ENCODE measurements at places on chromosomes 13 and 19.
A peak's percentile ranks its signal among the peaks of the same experiment; 100 is the strongest.

- DNase-seq, result no peak
Measured at GRCh38 chr19:16339361-16339725, 14.7 kb downstream of the KLF2 start.

GRCh38 chr13:109595471-109595870 is 190.9 kb downstream of the IRS2 start:
- DNase-seq, result no peak

DNA sequence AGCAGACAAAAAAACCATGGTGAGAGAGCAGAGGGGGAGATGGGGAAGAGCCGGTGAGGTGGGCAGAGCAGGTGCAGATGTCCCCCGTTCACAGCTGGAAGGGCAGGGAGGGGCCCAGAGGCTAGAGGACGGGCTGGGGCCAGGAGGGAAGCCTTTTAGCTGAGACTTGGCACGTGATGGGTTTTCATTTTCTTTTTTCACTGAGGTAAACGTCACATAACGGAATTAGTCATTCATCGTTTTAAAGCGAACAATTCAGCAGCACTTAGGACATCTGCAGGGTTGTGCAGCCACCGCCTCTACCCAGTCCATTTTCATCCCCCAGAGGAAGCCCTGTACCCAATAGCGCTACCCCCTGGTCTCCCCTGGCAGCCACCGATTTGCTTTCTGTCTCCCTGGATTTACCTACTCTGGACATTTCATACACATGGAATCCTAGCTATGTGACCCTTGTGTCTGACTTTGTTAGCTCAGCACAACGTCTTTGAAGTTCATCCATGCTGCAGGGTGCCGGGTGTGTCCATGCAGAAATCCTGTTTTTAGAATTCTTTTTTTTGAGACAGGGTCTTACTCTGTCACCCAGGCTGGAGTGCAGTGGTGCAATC is 16.0 kb upstream of the EMC10 start:
- no peak for DNase-seq

- DNase-seq, result no peak
Measured at GRCh38 chr13:98675066-98675465, 77.4 kb downstream of the SLC15A1 start.

DNA sequence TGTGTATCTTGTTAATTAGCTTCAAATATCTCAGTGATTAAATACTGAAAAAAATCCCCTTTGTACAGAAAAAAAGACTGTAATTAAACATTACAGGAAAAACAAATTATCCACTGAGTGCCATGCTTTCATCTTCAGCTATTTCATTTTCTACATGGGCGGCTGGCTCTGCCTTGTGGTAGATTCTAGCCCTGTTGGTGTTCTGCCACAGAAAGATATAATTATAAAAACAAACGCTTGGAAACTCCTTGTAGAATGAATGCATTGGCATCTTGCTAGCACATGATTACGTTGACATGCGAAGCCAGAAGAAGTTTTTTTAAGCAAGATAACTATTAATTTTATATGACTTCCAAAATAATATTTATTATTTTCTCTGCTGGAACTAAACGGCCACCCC is 496.8 kb downstream of the MYO16 start:
- DNase-seq, result no peak

DNA sequence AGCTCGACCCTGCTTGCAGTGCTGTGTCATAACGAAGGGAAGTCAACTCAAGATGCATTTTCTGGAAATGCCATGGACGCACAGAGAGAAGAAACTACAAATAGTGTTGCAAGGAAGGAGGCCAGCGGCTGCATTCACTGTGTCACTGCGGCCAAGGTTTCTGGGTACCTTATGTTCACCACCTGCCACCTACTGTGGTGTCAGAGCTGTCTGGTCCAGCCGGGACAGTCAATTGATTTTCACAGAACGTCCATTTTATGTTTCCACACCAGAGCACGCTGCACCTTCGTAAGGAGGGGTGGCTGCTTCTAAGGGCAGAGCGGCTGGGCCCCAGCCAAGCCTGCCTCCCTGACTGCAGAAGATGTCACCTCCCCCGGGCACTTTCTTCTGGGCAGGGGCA is 17.7 kb downstream of the TSHZ3 start:
- peak; percentile 37 for DNase-seq

GRCh38 chr13:71368336-71368735 is 498.7 kb downstream of the DACH1 start:
- no peak for DNase-seq

DNA sequence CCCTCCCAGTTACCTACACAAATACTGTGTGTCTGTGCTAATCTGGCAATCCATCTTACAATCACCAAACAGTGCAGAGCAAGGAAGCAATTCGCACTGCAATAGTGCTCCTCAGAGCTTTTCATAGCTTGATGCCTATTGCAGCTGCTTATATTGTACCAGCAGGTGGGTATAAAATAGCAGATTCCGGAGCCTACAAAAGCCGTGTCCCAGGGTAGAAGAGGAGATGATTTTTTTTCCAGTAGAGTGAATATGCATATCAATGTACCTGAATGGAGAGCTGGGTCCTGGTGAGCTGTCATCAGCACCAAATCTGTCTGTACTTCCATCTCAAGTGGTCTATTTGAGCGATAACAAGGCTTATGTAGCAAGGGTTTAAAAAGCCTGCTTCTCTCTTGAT is 668.4 kb downstream of the DIAPH3 start:
- DNase-seq, result no peak

DNA sequence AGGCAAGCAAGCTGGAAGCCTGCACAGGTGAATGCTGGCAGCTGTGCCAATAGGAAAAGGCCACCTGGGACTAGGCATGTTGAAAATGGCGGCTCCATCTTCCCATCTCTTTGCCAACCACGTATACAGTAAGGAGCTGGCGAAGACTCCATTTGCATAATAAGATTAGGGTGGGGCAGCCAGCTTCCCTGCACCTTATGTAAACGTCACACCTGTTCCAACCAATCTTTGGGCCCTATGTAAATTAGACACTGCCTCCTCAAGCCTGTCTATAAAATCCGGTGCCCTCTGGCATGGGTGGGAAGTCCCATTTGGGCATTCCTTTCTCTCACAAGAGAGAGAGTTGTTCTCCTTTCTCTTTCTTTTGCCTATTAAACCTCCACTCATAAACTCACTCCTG is 16.8 kb downstream of the ADGRE2 start:
- DNase-seq, result no peak

GRCh38 chr19:1445185-1445931 is 4.6 kb upstream of the APC2 start:
- peak; percentile 90 for DNase-seq

GRCh38 chr19:10882108-10882457 is 10.7 kb downstream of the CARM1 start:
- DNase-seq, result no peak

DNA sequence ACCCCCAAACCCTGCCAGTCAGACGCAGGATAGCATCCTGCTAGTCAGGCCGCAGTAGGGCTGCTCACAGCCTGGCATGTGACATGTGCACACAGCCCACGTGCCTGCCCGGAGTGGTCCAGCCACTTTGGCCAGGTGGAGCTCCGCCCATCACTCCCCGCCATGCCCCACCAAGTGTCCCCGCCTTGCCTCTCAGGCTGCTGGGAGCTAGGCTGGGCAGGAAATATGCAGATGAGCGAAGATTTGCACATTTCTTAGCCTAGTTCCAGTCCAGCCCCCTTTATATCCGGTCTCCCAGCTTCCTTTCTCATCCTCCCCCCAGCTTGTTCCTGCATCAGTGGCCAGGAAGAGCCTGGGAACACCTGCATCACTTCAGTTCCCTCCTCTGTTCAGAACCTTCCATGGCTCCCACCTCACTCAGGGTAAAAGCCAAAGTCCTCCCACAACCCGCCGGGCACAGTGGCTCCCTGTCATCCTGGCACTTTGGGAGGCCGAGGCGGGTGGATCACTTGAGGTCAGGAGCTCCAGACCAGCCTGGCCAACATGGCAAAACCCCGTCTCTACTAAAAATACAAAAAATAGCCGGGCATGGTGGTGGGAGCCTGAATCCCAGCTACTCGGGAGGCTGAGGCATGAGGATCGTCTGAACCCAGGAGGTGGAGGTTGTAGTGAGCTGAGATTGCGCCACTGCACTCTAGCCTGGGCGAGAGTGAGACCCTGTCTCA is 2.3 kb upstream of the DOCK6 start:
- no peak for DNase-seq

DNA sequence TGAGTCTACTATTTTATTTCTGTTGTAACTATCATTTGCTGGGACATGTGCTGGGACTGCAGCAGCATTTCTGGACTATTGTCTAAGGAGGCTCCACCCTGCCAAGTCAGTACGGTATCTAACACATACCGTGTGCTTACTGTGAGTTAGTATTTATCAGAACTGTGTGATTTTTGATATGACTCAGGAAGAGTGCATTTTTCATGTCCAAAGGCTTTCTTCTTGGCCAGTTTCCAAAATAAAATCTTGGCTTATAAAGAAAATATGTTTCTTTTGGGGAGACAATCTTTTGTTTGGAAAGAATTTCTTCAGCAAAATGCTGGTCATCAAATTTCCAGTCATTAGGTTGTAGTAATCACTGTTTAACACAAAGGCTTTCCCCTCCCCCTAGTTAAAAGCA is 11.6 kb downstream of the PARP4 start:
- no peak for DNase-seq

- no peak for DNase-seq
Measured at GRCh38 chr13:65633806-65634205, 1596.3 kb downstream of the PCDH9 start.

GRCh38 chr13:111657013-111657412 is 336.6 kb downstream of the TEX29 start:
- DNase-seq, result no peak

DNA sequence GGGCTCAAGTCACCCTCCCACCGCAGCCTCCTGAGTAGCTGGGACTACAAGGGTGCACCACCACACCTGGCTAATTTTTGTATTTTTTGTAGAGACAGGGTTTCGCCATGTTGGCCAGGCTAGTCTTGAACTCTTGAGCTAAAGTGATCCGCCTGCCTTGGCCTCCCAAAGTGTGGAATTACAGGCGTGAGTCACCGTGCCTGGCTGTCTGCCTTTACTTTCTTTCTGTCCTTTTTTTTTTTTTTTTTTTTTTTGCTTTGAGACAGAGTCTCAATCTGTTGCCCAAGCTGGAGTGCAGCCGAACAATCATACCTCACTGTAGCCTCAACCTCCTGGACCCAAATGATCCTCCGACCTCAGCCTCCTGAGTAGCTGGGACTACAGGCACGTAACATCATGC is 25.0 kb upstream of the OR1M1 start:
- DNase-seq, result no peak

GRCh38 chr19:17687857-17688784 is at the start of gene UNC13A:
Gene UNC13A, minus strand, starts transcription at chr19:17688354. Its CDS starts 155 bp downstream, at chr19:17688199.
- peak; percentile 78 for DNase-seq

DNA sequence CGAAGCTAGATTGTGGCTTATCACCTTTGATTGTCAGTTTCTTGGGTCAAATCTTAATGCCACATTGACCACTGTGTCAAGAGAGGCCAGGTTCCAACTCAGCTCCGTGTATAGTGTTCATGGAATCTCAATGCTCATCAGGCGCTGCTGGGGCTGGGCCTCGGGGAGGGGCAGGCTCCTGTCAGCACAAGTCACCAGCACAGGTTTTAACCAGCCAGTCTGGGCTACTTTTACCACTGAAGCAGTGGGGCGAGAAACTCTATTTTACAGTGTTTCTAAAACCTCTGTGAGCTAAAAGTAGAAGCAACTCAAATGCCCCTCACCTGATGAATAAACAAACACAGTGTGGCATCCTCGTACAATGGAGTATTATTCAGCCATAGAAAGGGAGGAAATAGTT is 118.7 kb upstream of the GJB6 start:
- DNase-seq, result no peak

GRCh38 chr13:84445776-84446175 is 563.5 kb upstream of the SLITRK1 start:
- no peak for DNase-seq

DNA sequence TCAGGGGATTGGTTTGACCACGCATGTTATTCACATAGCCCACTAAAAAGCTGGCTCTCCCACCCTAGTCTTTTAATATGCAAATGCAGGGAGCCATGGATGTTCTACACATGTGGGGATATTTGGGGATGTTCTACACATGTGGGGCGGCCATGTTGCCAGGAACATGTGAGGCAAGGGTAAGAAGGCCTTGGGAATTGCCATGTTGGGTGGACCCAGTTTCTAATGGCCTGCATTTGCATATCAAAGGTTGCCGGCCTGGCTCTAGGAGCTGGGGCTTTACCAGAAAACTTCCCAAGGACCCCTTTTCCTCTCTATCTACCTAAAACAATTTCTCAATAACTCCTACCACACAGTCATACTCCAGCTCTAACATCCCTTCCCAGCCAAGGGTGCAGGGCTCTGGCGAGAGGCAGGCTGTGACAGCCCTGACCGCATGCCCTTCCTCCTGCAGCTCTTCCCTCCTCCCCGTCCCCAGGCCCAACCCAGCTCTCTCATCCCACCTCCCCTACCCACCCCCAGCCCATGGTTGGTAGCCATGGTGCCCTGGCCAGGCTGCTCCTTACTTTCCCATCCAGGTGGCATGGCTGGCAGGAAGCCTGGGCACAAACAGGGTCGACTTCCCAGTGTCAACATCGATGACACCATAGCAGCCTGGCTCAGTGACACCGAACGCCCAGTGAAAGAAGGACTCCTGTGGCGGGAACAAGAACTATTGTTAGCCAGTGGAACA is 11.0 kb downstream of the PEPD start:
- no peak for DNase-seq

- no peak for DNase-seq
Measured at GRCh38 chr19:7795555-7796161, 32.6 kb downstream of the CLEC4M start.

GRCh38 chr19:31214997-31215396 is 134.2 kb downstream of the TSHZ3 start:
- no peak for DNase-seq

DNA sequence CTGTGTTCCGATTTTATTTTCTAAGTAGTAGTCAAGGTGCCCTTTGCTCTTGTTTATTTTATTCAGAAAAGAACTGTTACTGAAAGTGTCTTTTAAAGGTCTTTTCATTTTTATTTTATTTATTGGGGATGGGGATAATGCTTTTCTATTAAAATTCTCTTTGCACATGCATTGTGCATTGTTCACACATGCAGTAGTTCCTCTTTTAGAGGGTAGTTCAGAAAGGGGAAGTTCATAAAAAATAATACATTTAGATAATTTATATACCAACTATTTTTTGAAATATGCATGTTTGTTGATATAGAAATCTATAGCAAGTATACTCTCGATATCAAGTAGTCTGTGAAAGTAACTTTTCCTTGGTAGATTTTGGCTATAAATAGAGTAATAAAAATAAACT is 3.5 kb downstream of the GPC5 start:
- no peak for DNase-seq

DNA sequence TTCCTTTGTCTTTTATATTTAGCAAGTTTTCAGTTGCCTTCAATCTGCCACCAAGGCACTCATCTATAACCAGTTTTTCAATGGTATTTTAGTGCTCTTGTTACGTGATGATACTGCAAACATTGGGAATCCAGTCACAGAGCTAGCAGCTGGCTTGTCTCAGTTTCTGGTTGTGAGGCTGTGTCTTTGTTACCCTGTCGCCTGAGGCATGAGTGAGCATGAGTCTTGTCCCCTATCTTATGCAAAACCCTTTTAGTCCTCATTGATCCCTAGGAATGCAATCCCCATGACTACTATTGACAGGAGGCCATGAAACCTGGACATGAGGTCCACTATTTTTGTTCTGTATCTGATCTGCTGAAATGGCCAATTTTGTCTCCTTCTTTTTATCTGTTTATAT is 391.0 kb downstream of the LMO7 start:
- no peak for DNase-seq
